ENCODE measurements at places on chromosomes 2 and 18.
A peak's percentile ranks its signal among the peaks of the same experiment; 100 is the strongest.

- no peak for DNase-seq
Measured at GRCh38 chr2:158205215-158205614, 103.5 kb downstream of the UPP2 start.

- DNase-seq = no peak
Measured at GRCh38 chr2:200455958-200456421, 53.9 kb downstream of the KCTD18 start.

DNA sequence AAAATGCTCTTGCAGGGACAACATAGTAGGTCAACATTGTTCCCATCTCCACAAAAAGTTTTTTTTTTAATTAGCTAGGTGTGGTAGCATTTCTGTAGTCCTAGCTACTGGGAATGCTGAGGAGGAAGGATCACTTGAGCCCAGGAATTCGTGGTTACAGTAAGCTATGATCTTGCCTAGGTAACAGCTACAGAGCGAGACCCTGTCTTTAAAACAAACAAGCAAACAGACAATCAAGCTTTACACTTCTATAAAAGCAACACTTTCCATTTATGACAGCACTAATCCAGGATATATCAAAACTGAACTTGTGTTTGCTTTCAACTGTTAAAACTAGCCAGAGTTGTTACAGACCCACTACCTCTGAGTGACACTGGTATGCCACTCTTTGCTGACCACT, 12.0 kb downstream of the UGT1A3 start:
- DNase-seq = no peak

DNA sequence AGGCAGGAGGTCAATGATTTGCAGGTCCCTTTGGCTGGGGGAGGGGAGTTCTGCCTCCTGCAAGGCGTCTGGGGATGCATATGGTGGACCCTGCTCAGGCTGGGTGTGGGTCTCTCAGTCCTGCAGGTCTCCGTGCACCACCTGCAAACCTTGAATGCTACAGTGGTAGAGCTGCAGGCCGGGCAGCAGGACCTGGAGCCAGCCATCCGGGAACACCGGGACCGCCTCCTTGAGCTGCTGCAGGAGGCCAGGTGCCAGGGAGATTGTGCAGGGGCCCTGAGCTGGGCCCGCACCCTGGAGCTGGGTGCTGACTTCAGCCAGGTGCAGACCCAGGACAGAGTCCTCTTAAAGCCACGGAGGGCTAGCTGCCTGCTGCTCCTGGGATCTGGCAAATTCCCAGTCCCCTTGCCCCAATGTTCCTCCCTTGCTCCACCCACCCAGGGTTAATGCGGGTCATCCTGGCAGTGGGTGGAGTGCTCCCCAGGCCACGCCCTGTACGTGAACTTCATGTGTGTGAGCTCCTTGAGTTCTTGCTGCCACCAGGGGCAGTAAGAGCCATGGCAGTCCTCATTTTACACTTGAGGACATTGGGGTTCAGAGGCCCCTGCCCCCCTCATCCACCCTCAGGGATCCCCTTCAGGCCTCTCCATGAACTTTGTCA, 3.1 kb downstream of the PROM2 start:
- peak; percentile 11 for DNase-seq

GRCh38 chr2:133518700-133519344, 49.4 kb downstream of the NCKAP5 start:
- no peak for DNase-seq

GRCh38 chr2:60972889-60973656, 44.4 kb upstream of the PEX13 start:
- DNase-seq = no peak

DNA sequence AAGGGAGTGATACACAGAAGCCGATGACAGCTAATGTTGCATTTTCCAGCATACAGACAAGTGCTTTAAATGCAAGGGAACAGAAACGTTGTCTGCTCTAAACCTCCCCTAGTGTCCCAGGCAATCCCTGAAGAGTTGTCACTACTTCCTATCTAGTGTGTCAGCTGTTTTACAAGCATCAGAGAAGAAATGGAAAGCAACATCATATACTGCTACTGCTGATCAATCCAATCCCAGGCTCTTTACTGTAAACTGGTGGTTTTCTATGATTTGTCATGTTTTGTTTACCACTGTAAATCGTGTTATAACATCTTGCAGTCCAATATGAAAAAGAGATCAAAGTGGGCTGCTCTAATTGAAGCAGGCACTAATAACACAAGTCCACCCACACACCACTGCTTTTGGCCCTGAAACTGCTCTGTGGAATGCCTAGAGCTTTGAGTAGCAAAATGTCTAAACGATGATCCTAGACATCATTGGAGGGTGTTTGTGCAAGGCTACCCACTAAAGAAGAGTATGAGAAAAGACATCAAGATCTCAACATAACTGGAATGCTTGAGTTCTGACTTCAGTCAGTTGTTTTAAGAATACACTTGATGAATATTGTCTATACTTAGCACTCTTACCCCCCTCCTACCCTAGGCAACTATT, 18.1 kb upstream of the ROCK1 start:
- DNase-seq = no peak

GRCh38 chr2:227724394-227725039, at the start of gene SCYGR6:
Gene SCYGR6, minus strand, starts transcription at chr2:227724757. Its CDS starts 0 bp downstream, at chr2:227724757.
- DNase-seq = no peak

- DNase-seq = peak; percentile 81
Measured at GRCh38 chr2:175815537-175815936, 186.5 kb downstream of the LNPK start.

GRCh38 chr2:11873356-11874154, 127.1 kb downstream of the LPIN1 start:
- DNase-seq = peak; percentile 21

DNA sequence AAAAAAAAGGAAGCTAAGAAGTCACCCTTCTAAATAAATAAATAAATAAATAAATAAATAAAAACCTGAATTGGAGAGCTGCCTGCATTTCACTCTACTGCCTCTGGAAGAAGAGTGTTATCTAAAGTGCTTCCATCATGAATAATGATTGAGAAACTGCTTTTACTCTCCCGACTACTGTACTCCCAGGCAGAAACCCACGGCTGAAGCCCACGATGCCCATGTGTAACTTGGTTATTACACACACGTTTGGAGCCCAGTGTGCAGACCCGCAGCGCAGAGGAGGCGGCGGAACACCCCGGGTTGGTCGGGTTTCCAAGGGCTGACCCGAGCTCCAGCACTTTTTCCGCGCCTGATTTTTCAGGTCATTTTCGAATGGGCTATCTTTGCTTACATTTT, 697 bp upstream of the SPATS2L start:
- peak; percentile 65 for DNase-seq

DNA sequence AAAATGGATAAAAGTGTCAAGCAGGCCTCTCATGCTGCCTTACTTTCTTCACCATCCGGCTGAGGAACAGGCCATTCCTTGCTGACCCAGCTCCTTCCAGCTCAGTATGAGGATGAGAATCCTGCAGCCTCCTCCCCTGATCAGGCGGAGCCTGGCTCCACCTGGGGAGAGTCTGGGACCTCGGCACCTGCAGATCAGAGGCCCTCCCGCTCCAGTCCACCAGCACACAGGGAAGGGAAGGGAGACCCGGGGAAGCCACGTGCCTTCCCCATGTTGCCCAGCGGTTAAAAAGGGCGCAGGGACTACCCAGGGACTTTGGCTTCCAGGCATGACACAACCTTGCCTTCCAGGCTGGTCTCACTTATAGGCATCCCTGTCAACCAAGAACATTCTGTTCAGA, 172.0 kb downstream of the NDUFA10 start:
- DNase-seq = no peak
